SJSA1 (cell line): ENCODE measurements at places on chromosomes 7 and 10.
A peak's percentile ranks its signal among the peaks of the same experiment; 100 is the strongest.

- DNase-seq, result peak; percentile 87
Measured at GRCh38 chr7:23334482-23335056, 35.4 kb downstream of the MALSU1 start.

- DNase-seq, result no peak
Measured at GRCh38 chr10:36209480-36209879, 567.4 kb upstream of the FZD8 start.

GRCh38 chr10:101354328-101355071, 535 bp downstream of the BTRC start:
- peak; percentile 59 for DNase-seq

- DNase-seq, result peak; percentile 39
Measured at GRCh38 chr10:132606536-132607316, 69.1 kb downstream of the INPP5A start.

DNA sequence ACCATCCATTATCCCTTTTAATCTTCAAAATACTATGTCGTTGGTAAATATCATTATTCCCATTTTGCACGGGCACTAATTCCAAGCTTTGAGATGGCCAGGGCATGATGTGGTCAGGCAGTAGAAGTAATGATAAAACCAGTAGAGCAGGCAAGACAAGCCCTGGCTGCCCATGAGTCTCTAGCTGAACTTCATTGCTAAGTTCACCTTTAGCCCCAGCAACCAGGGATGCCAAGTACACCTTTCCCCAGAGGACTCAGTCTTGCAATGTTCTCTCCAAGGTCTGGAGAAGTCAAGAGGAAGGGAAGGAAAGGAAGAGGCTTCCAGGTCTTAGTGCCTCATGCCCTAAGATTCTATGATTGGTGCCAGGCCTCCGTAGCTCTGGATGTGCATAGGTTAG, 203.2 kb downstream of the PLXNA4 start:
- DNase-seq, result no peak

DNA sequence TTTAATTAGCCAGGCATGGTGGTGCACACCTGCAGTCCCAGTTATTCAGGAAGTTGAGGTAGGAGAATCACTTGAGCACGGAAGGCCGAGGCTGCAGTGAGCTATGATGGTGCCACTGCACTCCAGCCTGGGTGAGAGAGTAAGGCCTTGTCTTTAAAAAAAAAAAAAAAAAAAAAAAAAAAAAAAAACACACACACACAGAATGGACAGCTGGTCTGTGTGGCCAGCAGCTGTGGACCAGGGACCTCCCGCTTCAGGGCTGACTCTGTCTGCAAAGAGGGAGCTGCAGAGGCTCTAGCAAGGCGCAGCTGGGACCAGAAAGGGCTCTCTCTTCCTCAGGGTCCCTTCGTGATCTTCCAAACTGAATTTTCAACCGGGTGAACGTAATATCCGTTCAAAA, 53.6 kb upstream of the DNAAF5 start:
- DNase-seq, result no peak

GRCh38 chr7:159009951-159010350, 134.7 kb downstream of the VIPR2 start:
- no peak for DNase-seq

DNA sequence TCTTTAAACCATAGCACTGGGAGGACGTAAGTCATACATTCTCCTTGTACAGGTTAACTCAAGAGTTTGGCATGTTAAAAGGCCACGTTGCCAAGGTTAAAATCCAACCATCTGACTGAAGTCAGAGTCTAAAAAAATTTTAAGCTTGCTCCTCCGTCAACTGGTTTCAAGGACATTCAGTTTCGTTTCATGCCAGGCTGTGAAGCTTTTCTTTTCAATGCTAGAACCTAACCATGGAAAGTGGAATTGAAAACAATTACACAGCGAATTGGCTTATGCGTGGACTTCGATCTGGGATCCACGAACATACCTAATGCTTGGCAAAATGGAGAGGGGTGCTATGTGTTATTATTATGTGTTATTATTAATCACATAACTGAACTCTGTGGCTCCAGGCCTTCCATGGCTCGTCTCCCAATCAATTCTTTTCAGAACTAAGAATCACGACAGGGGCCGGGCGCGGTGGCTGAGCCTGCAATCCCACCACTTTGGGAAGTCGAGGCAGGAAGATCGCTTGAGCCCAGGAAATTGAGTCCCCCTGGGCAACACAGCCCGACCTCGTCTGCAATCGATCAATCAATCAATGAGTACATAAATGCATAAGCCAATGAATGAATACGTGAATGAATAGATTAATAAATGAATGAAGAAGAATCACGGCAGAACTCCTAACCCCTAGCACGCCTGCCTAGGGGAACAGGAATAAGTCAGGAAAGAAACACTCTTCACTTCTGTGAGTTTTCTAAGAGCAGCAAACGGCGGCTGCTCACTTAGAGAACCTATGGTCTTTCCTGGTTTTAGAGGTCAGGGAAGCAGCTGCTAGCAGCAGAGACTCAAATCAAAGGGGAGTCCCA, 733 bp upstream of the ARL5B start:
- DNase-seq, result no peak

GRCh38 chr10:83612050-83612449, 527.3 kb upstream of the GHITM start:
- peak; percentile 46 for DNase-seq

GRCh38 chr7:10939237-10939910, 34.3 kb upstream of the PHF14 start:
- DNase-seq, result no peak

GRCh38 chr10:80201608-80202141, 3.7 kb downstream of the ANXA11 start:
- DNase-seq, result no peak

- DNase-seq, result no peak
Measured at GRCh38 chr10:6558272-6558671, 21.8 kb downstream of the PRKCQ start.

DNA sequence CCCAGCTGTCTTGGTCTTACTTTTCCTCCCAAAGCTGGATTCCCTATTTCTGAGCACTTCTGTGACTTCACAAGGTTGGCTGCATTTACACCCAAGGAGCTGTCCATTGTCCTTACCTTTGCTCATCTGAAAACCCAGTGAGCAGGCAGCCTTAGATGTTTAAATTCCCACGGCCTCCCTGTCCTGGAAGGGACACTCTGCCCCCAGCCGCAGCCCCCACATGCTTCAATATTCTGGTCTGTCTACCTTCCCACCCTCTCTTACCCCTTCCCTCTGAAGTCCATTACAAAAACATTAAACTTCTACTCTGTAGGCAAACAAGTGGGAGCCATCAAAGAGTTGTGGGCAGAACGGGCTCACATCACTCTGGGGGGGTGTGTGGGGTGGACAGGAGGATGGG, 73.8 kb upstream of the EFCAB10 start:
- DNase-seq, result no peak

GRCh38 chr7:110921595-110922151, 169.3 kb upstream of the LRRN3 start:
- DNase-seq, result no peak

DNA sequence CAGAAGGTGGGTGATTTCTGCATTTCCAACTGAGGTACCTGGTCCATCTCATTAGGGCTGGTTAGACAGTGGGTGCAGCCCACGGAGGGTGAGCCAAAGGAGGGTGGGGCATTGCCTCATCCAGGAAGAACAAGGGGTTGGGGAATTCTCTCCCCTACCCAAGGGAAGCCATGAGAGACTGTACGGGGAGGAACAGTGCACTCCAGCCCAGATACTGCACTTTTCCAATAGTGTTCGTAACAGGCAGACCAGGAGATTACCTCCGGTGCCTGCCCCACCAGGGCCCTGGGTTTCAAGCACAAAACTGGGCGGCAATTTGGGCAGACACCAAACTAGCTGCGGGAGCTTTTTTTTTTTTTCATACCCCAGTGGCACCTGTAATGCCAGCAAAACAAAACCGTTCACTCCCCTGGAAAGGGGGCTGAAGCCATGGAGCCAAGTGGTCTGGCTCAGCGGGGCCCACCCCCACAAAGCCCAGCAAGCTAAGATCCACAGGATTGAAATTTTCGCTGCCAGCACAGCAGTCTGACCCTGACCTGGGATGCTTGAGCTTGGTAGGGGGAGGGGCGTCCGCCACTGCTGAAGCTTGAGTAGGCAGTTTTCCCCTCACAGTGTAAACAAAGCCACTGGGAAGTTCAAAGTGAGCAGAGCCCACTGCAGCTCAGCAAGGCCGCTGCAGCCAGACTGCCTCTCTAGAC, 31.2 kb downstream of the ARMC10 start:
- no peak for DNase-seq

- DNase-seq, result peak; percentile 79
Measured at GRCh38 chr7:44184206-44184872, 4.9 kb downstream of the GCK start.

GRCh38 chr7:64320547-64321513, 7.1 kb downstream of the ZNF736 start:
- DNase-seq, result no peak

- DNase-seq, result no peak
Measured at GRCh38 chr10:49446031-49446430, 50.1 kb upstream of the DRGX start.

- DNase-seq, result no peak
Measured at GRCh38 chr10:126104767-126105166, 208.4 kb downstream of the FANK1 start.

DNA sequence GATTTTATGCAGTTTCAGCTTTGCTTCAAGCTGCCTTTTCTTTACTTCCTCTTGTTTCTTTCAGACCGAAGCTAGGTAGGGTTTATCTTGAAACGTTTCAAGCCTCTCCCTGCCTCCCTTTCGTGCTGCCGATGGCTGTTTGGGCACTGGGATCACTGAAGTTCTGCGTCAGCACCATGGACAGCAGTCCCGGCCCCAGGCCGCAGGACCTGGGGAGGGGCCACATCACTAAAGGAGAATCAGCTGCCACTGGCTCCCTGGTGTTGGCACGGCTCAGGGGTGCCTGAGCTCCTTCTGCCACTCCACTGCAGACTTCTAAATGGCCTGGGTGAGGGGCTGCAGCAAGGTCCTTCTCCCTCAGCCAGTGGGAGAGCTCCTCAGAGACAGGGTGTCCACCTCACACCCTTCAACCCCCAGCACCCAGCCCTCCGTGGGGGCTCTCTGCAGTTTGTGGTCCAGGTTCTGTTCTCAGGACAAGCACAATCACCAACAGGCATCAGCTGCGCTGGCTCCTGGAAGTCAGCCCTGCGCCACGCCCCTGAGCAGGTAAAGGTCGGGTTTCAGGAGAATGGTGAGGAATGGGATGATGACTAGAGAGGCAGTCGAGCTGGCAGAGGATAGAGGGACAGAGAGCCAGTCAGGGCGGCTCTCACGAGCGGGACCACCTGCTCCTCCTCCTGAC, 387.2 kb downstream of the TCERG1L start:
- DNase-seq, result no peak

DNA sequence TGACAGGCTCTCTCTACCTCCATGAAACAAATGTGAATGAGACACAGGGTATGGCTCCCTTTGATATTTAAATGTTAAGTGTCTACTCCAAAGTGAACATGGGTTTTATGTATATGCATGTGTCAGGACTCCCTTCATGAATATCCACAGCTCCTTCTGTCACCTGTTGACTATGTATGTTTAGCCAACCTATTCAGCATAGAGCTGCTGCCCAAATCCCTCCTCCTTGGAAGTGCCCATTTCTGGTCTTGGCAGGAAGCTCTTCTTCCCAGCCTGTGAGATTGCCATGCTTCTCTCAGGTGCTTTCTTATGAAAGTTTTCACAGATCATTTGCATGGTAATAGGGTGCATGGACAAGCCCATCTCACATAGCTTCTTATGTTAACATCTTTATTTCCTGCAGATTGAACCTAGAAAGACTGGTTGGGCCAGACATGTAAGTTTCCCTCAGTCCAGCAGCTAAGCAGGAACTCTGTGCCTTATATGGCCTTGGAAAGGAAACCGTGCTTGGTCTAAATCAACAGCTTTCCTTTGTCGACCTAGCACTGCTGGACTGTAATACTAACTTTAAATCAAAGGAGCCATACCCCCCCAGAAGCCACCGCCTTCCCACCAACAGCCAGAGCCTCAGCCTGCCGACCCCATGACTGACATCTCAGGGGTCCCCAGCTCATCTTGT, 288.9 kb downstream of the ADARB2 start:
- no peak for DNase-seq

DNA sequence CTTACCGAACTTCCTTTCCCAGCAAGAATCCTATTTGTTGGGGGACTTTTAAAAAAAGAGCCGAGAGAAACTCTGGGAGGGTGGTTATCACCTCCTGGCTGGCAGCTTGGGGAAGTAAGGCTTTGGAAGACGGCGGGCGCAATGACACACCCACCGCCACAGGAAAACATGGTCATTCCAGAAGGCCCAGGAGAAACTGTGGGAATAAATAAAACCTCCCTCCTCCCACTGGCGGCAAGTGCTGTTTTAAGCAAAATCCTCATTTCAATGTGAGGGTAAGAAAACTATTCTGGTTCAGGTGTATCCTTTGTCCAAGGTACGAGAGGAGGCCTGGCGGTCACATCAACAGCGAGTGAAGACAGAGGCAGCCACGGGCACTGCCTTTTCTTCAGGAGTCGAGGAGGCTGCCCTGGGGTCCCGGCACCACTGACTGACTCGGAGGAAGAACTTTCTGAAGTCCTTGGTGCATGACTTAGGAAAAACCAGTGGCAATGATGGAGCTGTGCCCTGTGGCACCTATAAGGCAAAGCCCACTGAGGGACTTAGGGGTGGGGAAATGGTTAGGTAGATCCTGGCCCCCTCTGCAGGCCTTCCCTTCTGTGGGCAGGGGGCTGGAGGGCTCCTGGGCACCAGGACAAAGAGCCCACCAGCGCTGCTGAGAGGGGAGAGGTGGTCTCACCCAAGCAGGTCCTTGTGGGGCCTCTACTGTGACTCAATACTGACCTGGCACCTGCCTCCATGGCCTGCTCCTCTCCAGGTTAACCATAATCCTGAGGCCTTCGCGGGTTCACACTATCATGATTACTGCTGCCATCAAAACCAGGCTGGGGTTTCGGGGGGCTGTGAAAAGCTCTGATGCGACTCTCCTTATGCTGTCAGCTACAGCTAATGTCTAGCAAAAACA, 21.4 kb downstream of the DNAJB12 start:
- DNase-seq, result no peak

DNA sequence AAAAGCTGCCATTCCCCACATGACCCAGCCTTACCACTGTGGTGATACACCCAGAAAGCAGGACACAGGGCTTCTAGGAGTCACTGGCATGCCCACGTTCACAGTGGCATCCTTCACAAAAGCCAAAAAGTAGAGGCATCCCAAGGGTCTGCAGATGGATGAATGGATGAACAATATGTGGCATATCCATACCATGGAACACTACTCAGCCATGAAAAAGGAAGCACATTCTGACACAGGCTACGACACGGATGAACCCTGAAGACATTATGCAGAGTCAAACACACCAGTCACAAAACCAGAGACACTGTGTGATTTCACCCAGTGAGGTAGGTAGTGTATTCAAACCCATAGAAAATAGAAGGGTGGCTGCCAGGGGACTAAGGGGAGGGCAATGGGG, 104.7 kb upstream of the DDC start:
- no peak for DNase-seq

GRCh38 chr7:91630581-91631380, 249.7 kb downstream of the MTERF1 start:
- no peak for DNase-seq

DNA sequence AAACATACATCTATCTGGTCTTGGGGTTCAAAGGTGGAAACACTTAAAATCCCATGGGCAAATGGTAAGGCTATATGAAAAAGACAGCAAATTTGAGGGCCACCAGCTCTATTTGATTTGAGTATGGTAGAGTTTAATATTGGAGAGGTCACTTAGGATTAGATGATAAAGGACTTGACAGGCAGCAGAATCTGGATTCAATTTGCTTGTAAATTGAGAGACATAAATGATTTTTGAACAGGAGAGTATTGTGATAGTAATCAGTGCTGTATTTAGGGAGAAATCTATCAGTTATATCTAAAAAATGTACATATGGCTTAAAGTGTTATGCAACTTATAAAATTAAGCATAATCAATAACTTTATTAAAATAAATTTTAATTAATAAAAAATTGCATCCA, 155.2 kb downstream of the SEMA3A start:
- DNase-seq, result no peak
